NB4 (cell line): ENCODE measurements at places on chromosomes 5 and 9.

- no peak for DNase-seq
Observed at GRCh38 chr5:154771383-154771901, 16.3 kb downstream of the LARP1 start.

DNA sequence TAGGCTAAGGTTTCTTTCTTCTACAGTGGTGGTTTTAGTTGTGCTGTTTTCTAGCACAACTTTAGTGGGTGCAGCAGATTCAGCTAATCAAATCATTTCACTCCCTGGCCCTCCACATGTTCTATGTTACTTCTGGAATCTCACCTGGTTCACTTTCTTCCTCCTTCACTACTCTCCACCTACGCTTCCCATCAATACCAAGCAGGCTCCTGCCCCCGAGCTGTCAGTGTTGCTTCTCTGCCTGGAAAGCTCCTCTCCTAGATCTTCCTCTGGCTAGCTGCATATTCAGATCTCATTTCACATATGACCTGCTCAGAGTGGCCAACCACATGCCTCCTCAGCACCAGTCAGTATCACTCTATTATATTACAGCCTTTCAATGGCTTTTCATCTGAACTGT, 19.6 kb upstream of the GABRB2 start:
- no peak for DNase-seq

DNA sequence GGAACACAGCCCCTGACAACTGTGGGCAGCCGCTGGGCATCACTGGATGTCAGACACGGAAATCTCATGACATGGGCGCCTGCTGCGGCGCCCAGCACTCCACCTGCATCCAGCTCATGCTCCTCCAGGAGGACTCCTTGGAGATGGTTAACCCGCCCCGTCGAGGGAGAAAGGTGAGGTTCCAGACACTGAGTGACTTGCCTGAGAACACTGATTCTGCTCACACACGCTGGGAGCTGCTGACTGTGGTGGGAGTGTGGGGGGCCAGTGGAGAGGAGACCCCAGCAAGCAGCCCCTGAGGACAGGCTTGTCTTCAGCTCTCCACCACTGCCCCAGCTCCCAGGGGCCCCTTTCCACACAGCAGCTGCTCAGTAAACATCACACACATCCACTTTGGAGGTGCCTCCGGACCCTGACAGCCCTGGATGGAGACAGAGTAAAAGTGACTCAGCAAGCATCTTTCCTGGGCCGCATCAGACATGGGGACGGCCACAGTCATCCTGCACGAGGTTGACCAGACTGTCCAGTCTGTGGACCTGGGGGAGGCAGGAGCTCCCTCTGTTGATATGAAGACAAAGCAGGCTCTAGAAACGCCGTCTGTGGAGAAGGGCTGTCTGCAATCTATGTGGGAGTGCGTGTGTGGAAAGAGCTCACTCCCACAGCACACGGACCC, 283.7 kb upstream of the IRX4 start:
- no peak for DNase-seq

GRCh38 chr5:125558466-125558865, 812.0 kb upstream of the ZNF608 start:
- no peak for DNase-seq

GRCh38 chr5:115456539-115457040, 88.0 kb downstream of the FEM1C start:
- no peak for DNase-seq

DNA sequence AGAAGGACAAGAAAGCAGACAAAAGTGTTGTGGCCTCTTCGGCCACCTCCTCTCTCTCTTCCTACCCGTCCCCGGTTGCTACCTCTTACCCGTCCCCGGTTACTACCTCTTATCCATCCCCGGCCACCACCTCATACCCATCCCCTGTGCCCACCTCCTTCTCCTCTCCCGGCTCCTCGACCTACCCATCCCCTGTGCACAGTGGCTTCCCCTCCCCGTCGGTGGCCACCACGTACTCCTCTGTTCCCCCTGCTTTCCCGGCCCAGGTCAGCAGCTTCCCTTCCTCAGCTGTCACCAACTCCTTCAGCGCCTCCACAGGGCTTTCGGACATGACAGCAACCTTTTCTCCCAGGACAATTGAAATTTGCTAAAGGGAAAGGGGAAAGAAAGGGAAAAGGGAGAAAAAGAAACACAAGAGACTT, 2.4 kb downstream of the EGR1 start:
- no peak for DNase-seq
